KBM-7 (cell line): ENCODE measurements at places on chromosomes 2 and 18.

GRCh38 chr2:71226096-71226964, 573 bp downstream of the PAIP2B start:
- DNase-seq: no peak

- no peak for DNase-seq
Observed at GRCh38 chr2:120731175-120731574, 4.5 kb upstream of the GLI2 start.

- no peak for DNase-seq
Observed at GRCh38 chr2:197349699-197350098, 39.1 kb upstream of the ANKRD44 start.

DNA sequence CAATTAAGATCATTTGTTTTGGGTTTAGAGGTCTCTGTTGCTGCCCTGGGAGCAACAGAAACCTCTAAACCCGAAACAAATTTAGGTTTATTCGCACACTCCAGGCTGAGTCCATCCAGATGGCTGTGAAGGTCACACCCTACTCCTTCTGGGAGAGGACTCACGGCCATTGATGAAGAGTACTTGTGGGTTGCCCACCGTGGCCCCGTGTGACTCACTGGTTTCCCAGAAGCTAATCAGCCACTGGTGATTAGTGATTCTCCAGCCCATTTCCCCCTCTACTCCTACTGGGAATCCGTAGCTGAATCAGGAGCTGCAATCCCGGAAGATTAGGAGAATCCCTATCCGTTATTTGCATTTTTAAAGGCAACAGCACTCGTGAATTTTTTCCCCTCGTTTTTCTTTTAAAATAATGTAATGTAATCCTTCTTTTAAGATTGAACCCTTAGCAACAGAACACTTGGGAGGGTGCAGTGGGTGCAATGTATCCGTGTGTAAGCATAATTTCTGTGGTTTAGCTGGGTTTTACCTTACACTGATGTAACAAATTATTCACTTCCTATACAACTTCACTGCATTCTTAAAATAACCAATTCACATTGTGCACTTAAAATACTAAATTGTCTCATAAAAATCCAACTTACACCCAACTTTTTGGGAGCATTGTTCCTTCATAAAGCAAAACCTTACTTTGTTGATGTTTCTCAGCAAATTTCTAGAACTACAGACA, 27.5 kb upstream of the EPAS1 start:
- no peak for DNase-seq

DNA sequence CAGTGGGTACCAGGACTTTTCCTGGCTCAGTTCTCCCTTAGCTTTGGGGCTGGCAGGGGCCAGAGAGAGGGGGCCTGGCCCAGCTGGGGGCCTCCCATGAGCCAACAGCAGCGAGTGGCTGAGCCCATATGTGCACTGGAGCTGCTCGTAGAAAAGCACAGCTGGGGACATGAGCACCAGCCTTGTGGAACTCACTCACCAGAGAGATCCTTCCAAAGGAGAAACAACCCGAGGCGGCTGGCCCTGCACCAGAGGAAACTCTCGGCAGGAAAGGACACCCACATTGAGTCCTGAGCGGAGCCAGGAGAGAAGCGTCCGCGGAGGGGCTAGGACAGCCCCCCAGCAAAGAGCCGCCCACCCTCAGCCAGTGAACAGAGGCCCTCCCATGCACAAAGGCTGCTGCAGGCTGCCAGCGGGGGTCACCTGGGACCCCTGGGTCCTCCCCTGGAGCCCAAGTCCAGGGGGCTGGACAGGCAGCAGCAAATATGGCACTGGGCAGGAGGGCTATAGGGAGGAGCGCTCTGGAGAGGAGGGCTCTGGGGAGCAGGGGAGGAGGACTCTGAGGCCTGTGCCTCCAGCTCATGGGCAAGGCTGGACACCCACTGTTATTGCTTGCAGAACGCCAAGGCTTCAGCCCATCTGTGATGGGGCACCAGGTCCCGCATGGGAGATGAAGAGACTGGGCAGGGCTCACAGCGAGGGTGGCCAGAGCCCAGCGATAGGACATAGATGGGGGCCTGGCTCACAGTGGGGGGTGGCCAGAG, 42.1 kb upstream of the SNED1 start:
- no peak for DNase-seq

GRCh38 chr2:241964133-241964532, 94.6 kb downstream of the RTP5 start:
- DNase-seq: no peak

DNA sequence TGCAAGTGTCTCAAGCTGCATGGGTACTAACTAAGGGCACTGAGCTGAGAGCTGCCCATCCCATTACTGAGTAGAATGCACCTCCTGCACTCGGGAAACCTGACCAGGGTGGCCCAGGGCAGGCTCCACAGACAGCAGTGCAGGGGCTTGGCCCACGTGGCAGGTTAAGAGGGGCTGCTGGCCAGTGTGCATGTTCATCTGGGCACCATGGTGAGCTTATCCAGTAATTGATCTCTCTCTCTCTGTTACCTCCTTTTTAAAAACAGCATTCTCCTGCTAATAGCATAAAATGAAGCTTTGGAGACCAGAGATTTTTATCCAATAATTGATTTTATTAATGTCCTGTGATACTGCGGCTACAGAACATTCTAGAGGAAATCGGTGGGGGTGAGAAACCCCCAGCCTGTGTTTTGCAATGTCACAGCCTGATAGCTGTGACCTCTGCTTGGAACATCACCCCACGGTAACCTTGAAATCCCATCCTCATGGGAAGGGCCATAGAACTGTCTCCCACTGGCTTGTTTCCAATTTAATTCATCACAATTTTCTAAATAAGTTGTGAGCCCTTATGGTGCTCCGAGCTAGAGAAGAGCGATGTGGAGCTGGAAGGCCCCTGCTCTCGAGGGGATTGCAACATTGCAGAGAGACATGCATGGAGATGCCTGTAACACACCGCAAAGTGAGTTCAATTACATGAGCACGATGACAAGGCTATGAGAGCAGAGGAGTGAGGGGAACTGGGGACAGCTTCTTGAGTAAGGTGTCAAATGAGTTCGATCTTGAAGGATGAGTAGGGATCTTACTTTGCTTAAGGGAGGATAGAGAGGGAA, 143.8 kb downstream of the GALNT14 start:
- DNase-seq: no peak

DNA sequence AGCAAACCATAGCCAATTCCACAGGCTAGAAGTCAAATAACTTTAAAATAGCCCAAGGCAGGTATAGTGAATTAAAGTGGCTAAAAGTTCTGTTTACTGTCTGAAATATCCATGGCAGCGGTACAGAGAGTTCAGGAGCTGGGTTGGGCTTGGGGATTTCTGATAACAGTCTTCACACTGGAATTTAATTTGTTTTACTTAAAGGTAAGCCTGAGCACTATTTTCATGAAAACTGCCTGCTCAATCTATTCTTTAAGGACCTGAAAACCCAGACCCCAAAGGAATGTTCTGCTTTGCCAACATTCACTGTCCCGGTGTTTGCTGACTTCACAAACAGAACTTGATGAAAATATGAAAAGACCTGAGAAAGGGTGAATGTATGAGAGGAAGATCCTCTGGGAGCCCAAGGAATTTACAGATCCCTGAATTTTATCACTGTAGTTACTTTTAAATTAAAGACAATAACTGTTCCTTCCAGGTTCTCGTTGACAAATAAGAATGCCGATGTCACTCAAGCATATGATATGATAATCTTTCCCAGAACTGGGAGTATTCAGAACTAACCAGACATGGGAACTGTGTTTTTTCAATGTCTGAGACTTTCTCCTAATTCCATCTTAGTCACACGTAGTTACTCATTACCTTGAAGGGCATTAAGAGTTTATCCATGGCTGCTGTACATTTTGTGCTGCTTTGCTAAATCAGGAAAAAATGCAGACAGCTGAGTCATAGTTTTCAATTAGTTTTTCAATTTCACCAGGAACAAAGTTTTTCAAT, 28.3 kb upstream of the ITGB6 start:
- no peak for DNase-seq
